ENCODE measurements at places on chromosomes 4 and X. TPM values are rescaled to one million over a fixed set of nuclear protein-coding genes. Genes with fewer than 3 reads are reported as not detected.

The CENPVL1 gene
- polyA plus RNA-seq: not detected

The SRPX gene
- polyA plus RNA-seq: 28.7 TPM

The NXF2 gene
- not detected for polyA plus RNA-seq

The CSAG3 gene
- polyA plus RNA-seq: not detected

The ADH1A gene
- polyA plus RNA-seq: 19.2 TPM

The IBSP gene
- not detected for polyA plus RNA-seq

The RBMXL3 gene
- polyA plus RNA-seq: not detected

- DNase-seq: no peak
These were observed 34.9 kb upstream of the IL1RAPL1 start for GRCh38 chrX:28552322-28552721.

DNA sequence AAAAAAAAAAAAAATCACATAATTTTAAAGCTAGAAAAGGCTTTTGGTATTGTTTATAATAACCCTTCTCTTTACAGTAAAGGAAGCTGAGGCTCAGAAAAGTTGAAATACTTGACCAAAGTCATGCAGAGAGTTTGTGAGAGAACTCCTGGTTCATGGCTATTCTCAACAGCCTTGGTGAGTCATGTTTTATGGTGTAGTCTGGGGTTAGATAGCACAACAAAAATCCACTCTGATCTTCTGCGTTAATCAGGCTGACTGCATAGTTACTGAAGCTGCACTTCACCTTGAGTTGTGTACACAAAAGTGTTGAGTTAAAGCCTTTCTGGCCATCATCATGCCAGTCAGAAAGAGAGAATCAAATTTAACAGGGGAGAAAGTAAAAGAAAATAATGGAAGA, 19.3 kb upstream of the SFRP2 start:
- no peak for DNase-seq

DNA sequence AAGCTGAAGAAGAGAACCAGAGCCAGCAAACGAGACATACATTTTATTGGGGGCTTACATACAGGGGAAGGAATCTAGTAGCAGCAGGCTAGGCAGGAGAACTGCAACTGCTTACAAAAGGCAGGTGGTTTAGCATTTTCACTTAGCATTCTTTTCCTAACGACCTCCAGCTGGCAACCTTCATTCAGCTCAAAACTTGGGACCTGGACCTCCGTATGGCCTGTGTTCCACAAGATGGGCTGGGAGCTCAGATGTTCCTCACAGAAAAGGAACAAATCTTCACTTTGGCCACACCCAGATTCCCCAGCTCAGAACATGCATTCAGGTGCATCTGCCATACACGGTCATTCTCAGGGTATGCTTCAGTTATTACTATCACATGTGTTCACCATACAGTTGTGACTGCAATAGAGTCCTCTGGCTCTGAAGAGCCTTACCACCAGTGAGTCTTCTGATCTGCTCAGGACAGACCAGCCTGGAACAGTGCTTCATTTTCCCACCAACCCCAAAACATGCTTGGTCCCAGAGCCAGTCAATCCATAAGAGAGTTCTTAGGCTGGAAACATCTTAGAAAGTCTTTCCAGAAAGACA, 29.6 kb upstream of the AP1AR start:
- no peak for DNase-seq

GRCh38 chrX:132292793-132293192, 73.5 kb upstream of the RAP2C start:
- DNase-seq: peak; percentile 42

DNA sequence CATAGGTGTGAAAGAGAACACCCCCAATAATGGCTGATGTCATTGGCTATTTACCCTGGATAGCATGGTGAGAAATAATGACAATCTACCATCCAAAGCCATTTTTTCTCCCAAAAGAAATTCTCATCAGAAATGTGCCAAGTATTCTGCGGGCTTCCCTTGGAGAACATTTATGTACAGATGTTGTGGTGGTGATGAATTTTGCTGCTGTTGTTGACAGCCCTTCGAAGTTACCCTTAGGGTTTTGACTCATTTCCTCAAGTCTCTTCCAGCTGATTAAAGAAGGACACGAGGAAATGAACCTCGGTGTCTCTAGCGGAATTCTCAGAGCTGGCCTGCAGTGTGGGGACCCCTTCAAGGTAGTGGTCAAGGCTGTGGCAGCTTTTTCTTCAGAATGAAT, 3.4 kb downstream of the KIT start:
- no peak for DNase-seq

- no peak for DNase-seq
These were observed 1.3 kb upstream of the SEPSECS start for GRCh38 chr4:25161593-25161950.

- DNase-seq: no peak
These were observed 3.1 kb upstream of the C4orf17 start for GRCh38 chr4:99507762-99508161.

DNA sequence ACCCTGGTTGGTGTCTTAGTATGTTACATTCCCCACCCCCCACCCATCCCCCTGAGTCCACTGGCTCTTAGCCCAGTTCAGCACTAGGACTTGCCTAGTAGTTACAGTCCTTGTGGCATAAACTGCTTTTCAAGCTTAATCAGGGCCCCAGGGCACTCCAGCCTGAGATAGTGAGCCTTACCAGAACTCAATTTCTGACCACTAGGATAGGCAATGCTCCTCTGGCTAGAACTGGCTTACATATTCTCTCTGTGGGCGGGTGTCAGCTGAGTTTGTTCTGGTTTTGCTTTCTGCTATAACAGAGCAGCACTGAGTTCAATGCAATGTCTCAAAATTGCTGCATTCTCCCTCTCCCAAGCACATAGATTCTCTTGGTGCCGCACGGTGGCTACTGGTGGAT, 391.4 kb upstream of the DIPK2B start:
- no peak for DNase-seq

DNA sequence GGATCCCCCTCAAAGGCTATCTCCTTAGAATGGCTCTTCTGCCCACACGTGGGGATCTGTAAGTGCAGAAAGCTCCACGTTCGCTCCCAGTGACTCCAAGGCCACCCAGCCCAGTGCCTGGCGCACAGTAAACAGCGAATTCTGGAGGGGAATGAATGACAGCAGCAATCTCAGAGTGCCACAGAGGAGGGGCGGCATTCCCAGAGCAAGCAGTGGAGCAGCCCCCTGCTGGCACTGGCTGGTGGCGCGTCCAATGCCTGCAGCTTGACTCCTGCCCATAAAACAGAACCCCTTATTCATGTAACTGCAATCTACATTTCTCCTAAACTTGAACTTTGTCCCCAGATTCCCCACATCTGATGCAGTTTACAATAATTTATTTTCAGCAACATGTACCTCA, 6.9 kb upstream of the HELT start:
- no peak for DNase-seq

DNA sequence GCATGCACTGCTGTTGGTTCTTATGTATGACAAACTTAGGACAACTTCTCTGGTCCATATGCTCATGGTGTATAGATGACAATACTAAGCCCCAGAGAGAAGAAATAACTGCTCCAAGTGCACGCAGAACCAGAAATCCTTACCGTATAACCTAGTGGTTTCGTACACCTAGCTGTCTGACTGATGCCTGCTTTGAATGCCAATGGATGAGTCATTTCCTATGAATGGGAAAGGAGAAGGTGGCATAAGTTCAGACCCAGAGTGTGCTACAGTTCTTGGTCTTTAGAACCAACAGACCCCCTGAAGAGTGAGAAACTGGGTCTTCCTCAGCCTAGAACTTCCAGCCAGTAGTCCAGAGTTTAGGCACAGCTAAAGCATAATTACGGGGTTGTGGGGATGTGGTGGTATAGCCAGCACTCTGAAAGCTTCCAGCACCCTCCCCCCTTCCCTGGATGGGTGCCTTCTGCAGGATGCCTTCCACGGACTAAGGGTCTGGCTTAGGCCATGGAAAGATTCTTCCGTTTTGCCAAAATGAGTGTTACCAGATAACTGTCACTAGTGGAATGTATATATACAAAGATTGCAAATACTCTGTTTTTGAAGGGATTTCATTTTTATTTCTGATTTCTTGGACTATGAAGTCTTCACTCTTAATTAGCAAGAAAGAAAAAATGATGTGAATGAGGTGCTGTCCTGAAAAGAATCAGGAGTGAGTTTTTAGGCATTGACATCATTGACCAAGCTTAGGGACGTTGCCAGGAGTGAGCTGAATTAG, 84.6 kb upstream of the PACRGL start:
- peak; percentile 83 for DNase-seq

DNA sequence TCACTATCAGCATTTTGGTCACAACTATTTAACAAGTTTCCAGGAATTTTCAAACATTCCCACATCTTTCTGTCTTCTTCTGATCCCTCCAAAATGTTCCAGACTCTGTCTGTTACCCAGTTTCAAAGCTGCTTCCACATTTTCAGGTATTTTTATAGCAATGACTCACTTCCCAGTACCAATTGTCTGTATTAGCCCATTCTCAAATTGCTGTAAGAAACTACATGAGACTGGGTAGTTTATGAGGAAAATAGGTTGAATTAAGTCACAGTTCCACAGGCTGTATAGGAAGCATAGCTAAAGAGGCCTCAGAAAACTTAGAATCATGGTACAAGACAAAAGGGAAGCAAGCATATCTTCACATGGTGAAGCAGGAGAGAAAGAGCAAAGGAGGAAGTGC, 475.0 kb upstream of the PCDH7 start:
- no peak for DNase-seq

DNA sequence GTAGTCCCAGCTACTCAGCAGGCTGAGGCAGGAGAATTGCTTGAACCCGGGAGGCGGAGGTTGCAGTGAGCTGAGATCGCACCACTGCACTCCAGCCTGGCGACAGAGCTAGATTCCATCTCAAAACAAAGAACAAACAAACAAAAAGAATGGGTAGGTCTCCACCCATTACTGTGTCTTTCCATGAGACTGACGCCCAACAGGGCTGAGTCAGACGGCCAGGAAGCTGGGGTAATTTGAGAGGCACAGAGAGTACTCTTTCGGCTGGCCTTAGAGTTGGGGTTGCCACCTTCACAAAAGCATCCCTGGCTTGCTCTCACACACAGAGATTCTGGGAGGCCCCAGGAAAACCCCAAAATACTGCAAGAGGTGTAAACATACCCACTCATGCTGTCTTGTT, 72.0 kb upstream of the DHRSX start:
- no peak for DNase-seq

DNA sequence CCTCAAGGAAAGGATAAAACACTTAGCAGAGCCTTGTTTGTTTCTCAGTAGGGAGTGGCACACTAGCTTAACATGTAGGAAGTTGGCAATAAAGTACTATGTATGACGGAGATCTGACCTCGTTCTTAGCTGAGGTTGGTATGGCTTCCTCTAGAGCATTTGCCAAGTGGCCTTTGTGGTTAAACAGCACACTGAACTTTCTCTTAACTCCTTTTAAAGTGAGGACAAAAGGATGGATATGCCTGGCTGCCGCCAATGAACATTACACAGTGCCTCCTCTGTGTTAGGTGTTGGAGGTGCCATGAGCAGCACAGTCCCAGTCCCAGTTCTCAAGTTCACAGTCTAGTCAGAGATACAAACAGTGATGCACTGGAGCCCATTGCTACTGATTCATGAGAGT, 54.4 kb downstream of the VGLL1 start:
- DNase-seq: no peak

GRCh38 chr4:145679520-145679919, 426 bp upstream of the C4orf51 start:
- DNase-seq: no peak
